ENCODE measurements at places on chromosomes 1 and 21.

GRCh38 chr1:67724928-67725560 lies 40.0 kb downstream of the GADD45A start:
- no peak for DNase-seq

- no peak for DNase-seq
These were observed 121.7 kb upstream of the PRDX6 start for GRCh38 chr1:173355281-173356031.

DNA sequence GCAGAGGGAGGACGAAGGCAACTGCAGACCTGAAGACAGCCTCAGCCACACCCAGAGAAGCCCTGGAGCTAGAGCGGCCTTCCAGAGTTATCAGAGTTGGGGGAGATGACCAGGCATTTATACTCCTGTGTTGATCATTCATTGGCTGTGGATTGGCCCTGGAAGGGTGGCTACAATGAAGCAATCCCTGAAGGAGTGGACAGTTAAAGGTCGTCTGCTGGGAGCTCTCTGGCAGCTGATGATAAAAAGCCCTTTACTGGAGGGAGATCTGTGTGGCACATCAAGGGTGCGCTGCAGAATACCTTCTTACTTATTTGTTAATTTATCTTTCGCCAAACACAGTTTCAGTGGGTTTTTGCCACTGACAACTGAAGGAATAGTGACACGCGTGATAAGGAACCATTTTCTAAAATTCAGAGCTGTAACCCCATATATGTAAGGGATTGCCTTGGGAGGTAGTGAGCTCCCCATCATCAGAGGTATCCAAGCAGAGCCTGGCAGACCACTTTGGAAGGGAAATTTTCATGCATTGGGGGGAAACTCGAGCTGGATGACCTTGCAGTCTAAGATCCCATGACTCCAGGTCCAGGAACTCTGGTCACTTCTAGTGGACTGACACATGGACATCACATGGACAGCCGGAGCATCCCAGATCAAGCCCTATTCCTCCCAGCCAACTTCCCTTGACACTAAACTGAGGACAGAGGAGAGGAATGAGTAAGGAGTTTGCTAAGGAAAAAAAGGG lies 126.4 kb upstream of the GADD45A start:
- no peak for DNase-seq

DNA sequence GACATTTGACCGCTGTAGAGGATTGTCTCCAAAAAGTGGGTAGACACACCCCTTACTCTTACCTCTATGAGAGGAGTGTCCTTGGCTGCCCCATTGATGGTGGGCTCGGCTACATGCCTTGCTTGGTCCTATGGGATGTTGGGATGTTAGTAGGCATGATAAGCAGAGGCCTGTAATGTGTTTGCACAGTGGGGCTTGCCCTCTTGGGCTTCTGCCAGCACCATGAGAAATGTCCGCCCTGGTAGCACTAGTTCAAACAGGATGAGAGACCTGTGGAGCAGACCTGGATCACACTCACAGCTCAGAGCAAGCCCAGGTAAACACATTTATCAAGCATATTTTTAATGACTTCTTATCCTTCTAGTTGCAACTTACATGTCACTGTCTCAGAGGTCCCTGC lies 54.2 kb downstream of the SH3GLB1 start:
- DNase-seq: no peak

- no peak for DNase-seq
These were observed 461.9 kb downstream of the CAMTA1 start for GRCh38 chr1:7247158-7247557.

- peak; percentile 89 for DNase-seq
These were observed 59.8 kb upstream of the MORC3 start for GRCh38 chr21:36260030-36260787.

DNA sequence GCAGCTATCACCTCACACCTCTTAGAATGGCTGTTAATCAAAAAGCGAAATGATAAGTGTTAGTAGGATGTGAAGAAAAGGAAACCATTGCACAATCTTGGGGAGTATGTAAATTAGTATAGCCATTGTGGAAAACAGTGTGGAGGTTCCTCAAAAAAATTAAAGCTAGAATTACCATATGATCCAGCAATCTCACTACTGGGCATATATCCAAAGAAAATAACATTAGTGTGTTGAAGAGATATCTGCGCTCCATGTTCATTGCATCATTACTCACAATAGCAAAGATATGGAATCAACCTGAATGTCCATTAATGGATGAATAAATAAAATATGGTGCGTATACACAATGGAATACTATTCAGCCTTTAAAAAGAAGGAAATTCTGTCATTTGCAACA lies 68.9 kb downstream of the SNRPE start:
- no peak for DNase-seq

GRCh38 chr1:158179301-158180041 lies 1.2 kb upstream of the CD1D start:
- no peak for DNase-seq

Data from kidney (tissue), 22 donors.